CD4-positive, alpha-beta T cell treated with Interleukin-17A for 1 hour (primary cell): ENCODE measurements at places on chromosomes 4 and X.

DNA sequence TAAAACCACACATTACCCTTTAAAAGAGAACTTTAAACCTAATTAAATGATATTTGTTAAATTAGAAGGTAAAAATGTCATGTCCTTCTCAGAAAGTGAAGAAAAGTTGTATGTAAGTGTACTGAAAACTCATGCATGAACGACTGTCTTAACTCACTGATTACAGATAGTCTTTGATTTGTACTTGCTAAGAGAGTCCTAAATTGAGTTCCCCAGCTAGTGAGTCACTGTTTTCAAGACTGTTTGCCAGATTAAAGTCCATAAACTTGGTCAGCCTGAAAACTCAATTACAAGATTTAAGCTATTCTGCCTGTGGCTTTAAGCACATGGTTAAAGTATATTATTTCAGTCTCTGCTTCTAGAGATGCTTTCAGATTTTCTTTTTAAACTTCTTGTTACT is 124.9 kb upstream of the ZCCHC13 start:
- no peak for DNase-seq

- DNase-seq: no peak
Measured at GRCh38 chr4:64016893-64017292, 392.4 kb downstream of the TECRL start.

GRCh38 chr4:141346144-141346543 is 125.4 kb downstream of the ZNF330 start:
- peak; percentile 11 for DNase-seq

DNA sequence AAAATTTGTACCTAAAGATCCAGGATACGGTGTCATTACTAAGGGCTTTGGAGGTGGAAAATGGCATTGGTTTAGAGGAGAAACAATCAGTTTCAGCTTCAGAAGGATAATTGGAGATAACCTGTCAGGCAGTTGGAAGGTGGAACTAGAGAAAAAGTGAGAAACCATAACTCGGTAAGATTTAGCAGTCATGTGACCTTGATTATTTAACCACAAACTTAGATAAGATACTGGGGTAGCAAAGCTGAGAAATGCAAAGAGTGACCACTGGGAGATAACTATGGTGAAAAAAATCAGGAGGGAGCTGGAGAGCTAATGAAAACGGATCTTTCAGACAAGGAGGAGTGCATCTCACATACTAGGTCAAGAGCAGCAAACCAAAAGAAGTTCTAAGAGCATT is 58.3 kb upstream of the SMARCA5 start:
- no peak for DNase-seq

DNA sequence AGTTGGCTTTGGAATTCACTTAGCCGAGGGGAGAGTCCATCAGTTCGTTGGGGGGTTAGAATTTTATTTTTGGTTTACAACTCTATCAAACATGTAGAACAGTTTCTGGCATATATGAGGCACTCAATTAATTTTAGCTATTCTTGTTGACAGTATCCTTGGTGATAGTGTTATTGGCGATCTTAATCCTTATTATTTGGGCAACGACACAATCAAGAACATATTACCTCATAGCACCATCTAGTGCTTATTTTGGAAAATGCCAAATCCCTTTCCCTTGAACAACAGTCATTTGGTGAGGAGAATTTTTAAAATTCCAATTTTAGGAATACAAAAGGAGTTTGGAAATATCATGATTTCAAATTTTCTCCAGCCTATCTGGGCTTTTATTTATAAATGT is 17.9 kb upstream of the PGRMC1 start:
- peak; percentile 4 for DNase-seq

DNA sequence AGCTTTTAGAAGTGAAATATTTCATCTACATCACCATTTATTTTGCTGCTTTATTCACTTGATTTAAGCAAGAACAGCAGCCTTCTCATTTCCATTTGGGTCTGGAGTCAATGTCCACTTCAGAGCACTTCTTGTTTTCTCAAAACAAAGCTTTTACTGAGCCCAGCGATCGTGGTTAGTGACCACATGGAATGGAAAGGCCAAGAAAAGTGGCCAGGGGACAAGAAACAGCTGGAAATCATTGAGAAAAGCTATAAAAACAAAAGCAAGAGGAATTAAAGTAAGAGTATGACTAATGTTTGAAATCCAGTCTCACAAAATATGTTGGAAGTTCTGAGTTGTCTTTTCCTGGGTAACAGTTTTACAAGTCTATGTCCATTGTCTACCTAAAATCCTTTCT is 328.4 kb upstream of the INTU start:
- DNase-seq: no peak

DNA sequence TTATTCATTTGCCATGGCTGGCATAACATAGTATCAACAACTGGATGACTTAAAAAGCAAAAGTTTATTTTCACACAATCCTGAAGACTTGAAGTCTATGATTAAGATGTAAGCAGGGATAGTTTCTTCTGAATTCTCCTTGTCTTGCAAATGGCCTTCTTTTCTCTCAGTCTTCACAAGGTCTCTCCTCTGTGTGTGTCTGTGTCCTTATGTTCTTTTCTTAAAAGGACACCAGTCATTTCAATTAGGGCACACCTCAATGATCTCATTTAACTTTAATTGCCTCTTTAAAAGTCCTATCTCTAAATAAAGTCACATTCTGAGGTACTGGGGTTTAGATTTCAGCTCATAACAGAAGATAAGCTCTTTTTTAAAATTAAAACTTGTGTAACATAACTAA is 399.7 kb downstream of the PABPC4L start:
- DNase-seq: no peak

- DNase-seq: no peak
Measured at GRCh38 chr4:175431694-175432093, 380.4 kb downstream of the GPM6A start.

DNA sequence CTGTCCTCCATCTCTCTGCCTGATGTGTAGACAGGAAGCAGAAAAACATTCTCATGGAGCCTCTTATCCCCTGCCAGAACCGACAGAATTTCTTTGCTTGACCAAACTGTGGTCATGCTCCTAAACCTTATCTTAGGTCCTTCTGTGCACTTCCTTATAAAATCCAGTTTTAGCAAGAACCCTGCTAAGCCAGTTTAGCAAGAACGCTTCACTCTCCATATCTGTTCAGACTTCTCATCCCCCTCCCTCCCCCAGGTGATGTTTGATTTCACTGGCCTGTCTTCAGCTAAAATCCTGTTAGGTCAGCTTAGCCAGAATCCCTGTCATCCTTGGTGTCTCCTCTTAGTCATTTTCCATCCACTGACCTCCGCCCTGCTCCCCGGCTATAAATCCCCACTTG is 1130.9 kb upstream of the PRKX start:
- DNase-seq: no peak

- DNase-seq: no peak
Measured at GRCh38 chr4:84856468-84857049, 109.9 kb downstream of the WDFY3 start.

GRCh38 chrX:63746278-63746677 is 38.7 kb downstream of the ARHGEF9 start:
- peak; percentile 51 for DNase-seq
